ENCODE measurements at places on chromosomes 6 and 20.
A peak's percentile ranks its signal among the peaks of the same experiment; 100 is the strongest.

GRCh38 chr20:32906200-32906599 lies 47.5 kb downstream of the EFCAB8 start:
- DNase-seq = no peak

- no peak for DNase-seq
Observed at GRCh38 chr6:125393449-125393858, 91.7 kb upstream of the HDDC2 start.

- DNase-seq = no peak
Observed at GRCh38 chr6:33061987-33062386, 11.5 kb downstream of the HLA-DPA1 start.

- no peak for DNase-seq
Observed at GRCh38 chr6:150732765-150733539, 132.6 kb upstream of the MTHFD1L start.

DNA sequence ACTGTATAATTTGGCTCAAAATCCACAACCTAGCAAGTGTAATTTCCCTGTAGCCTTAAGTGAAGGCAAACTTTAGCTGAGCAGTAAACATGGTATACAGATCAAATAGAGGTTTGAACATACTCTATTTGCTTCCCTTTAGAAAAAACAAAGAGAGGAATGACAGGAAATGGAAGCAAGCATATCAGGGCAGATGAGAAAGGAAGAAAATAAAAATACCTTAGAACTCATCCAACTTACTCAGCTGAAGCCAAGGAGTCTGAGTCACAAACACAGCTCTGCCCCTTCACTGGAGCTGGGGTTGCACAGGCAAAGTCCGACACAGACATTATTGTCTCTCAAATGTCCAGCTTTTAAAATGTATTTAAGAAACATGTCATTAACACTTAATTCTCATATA lies 379.9 kb upstream of the IRAK1BP1 start:
- DNase-seq = no peak

DNA sequence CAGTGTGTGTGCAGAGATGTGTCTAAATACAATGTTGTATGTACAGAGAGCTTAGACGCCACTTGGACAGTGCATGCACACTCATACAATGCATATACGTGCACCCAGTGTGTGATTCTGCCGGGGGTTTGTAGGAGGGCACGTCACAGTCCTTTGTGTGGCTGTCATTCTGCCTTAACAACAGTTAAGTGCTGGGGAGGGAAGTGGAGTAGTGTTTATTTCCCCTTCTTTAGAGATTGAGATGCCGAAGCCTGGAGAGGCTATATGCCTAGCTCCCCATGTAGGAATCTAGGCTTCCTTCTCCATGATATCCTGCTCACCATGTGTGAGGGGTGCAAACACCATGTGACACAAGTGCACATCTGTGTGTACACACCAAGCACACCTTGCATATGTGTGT lies 38.2 kb downstream of the MDFI start:
- DNase-seq = no peak

- DNase-seq = no peak
Observed at GRCh38 chr20:24109537-24109936, 121.0 kb upstream of the GGTLC1 start.

GRCh38 chr6:13383328-13384163 lies 55.2 kb upstream of the TBC1D7 start:
- DNase-seq = no peak

DNA sequence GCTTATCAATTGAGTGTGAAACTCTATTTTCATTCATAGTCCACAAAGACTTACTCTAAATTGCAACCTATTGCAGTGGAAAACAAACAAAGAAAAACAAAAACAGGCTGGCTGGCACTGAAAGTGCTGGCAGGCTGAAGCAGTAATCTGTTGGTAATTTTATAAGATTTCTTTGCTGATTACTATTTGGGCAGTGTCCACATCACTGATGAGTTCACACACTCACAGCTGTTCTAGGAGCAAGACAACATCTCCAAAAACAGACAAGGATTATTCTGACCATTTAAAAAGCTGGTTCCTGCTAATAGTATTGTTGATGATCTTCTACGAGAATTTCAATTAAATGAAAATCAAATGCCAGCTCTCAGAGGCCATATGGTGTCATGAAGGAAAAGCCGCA lies 26.9 kb downstream of the MARCKS start:
- DNase-seq = no peak

GRCh38 chr6:43778131-43778855 lies 8.3 kb downstream of the VEGFA start:
- DNase-seq = no peak

- no peak for DNase-seq
Observed at GRCh38 chr6:156787569-156788492, 10.7 kb downstream of the ARID1B start.

GRCh38 chr6:142686507-142686887 lies 258.5 kb downstream of the HIVEP2 start:
- no peak for DNase-seq

GRCh38 chr20:16222859-16223411 lies 350.3 kb downstream of the KIF16B start:
- no peak for DNase-seq

GRCh38 chr6:11025921-11026635 lies 18.0 kb downstream of the ELOVL2 start:
- peak; percentile 26 for DNase-seq

GRCh38 chr6:113855500-113856374 lies 1.4 kb upstream of the MARCKS start:
- DNase-seq = peak; percentile 26

GRCh38 chr6:137861550-137862337 lies 5.3 kb upstream of the TNFAIP3 start:
- no peak for DNase-seq

GRCh38 chr20:37339208-37339607 lies 6.7 kb upstream of the SRC start:
- no peak for DNase-seq

DNA sequence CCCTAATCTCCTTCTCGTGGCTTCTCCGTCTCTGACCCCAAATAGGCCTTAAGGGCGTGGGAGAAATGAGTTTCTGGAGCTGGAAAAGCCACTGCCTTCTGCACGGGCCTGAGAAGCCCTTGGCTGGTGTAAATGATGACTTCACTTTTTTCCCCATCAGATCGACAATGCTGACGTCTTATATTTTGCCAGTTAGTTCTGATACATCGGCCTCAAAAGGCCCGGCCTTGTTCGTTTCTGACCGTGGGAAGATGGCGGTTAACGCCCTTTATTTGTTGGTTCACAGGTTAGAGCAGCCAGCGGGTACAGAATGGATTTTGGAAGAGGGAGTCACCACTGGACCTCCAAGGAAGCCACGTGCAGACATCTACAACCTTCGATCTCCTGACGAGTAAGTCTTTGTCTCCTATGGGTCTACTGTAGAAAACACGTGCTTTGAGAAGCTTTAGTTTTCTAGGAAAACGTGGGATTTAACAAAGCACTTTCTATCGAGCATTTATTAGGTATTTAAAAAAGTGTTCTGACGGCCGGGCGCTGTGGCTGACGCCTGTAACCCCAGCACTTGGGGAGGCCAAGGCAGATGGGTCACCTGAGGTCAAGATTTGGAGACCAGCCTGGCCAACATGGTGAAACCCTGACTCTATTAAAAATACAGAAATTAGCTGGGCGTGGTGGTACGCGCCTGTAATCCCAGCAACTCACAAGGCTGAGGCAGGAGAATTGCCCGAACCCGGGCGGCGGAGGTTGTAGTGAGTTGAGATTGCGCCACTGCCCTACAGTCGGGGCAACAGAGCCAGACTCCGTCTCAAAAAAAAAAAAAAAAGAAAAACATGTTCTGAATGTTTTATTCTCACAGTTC lies 1.2 kb upstream of the ZNFX1 start:
- no peak for DNase-seq

DNA sequence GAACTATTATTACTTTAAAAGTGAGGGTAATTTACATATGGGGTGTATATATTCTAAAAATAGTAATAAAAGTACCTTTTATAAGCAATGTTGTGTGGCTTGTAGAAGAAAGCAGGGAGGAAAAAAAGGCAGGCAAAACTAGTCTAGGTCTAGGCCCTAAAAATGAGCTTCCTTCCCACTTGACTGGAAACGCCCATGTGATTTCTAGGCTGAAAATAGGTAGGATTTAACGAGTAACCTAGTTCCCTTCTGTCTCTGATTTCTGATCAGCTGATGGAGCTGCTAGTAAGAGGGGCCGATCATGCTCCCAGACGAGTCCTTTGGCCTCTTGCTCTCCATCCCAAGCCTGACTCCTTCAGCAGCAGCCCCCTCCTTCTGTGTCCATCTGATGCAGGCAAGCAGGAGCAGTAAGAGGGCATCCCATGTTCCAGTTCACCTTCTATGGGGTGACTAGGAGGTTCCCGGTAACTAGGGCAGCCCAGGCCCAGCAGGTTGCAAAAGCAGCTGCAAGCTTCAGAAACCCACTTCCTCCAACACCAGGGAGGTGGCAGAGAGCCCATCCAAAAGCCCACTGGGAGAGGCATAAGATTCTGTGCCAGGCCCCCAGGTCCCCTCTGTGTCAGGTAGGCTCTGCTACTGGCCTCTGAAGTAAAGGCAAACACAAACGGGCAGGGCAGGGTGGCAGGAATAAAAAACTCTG lies 24.4 kb downstream of the TBC1D20 start:
- DNase-seq = no peak

DNA sequence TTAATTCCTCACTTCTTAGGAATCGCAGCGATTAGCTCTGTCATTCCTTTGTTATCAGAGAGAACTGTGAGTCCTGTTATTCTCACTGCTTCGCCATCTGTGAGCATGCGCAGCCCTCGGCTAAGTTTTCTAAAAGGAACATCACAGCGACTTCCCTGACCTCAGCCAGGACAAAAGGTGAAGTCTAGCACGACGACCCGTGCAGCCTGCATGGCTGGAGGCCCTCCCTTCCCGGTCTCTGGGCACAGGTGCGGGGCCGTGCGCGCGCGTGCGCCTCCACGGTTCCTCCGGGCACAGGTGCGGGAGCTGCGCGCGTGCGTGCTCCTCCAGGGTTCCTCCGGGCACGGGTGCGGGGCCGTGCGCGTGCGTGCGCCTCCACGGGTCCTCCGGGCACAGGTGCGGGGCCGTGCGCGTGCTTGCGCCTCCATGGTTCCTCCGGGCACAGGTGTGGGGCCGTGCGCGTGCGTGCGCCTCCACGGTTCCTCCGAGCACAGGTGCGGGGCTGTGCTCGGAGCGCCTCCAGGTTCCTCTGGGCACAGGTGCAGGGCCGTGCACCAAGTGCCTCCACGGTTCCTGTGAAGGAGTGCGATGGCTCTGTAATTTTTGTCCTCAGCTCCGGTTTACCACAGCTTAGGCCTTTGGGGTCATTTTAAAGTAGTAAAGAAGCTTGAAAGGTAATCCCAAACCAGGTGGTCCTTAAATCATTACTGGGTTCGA lies 212.3 kb downstream of the ERMARD start:
- DNase-seq = no peak

DNA sequence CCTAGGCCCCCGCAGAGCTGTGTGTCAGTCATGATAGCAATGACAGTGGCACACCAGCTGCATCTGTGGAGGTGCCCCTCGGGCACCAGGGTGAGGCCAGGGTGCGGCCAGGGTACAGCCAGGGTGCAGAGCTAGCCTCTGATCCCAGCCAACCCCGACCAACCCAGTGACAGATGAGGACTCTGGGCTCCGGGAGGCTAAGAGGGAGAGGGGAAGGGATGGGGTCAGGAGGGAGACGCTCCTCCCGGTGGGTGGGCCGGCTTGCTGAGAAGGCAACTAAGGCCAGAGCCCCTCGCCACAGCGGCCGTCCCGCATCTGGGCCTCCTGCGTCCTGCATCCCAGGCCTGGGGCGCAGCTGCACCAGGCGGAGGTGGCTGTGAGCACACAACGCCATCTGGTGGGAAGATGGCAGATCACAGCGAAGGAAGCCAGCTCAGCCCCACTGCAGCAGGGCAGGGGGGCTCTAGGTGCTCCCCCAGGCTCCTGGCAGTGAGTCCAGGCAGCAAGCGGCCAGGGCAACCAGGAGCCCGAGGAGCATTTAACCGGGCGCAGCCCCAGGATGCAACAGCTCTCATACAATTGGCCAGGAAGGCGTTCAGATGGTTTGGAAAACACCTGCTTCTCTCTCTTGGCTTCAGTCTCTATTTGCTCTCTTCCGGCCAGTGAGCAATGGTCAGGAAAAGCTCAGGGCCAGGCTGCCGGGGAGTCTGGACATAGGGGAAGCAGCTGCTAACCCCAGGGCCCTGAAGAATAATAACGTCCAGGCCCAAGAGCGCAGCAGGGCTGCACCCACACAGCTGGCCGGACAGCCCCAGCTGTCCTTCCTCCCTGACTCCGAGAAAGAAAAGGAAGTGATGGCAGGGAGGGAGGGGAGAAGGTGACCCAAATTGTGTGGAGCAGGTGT lies 169.4 kb downstream of the TAF4 start:
- DNase-seq = peak; percentile 74

DNA sequence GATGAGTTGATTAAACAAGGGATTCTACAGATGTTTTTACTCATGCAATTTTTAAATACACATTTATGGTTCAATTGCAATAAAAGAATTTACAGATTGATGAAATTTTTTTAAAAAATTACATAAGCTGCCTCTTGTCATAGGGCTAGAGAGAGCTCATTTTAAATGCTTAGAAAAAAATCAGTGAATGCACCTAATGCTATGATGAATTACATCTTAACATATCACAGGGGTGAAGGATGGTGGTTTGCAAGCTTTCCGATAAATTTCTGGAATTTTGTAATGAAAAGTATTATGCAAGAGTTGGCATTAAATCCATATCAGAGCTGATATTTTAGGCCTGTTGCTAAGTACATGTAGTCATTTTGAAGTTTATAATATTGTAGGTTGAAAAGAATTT lies 29.6 kb downstream of the DSE start:
- DNase-seq = no peak

DNA sequence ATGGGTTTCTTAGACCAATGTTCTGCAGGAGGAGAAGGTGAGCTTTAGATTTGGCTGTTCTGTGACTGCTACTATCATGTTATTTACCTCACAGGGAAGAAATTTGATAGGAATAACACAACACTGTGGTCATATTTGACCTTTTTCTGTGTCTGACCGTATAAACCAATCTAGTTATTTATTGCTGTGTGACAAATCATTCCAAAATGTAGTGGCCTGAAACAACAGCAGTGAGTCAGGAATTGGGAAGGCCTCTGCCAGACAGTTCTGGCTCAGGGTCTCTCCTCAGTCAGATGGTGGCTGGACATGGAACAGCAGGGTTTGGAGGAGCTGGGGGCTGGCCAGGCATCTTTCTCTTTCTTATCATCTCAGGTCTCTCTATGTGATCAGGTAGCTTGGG lies 33.0 kb downstream of the RIPOR2 start:
- no peak for DNase-seq

DNA sequence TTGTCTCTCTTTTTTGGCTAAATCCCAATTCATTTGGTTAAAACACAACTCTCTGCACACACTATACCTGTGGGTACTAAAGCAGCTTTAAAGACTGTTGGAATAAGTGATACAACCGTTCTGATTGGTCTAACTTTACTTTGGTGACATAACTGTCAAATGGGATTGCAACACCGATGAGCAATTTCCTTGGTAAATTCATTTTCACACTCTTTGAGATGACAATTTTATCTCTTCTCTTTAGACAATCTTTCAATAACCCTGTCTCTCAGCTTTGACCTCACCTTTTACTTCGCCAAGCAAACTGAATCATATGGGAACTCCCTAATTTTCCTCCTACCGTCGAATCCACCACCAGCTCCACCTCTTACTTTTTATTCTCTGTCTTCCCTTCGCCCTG lies 60.8 kb downstream of the ECT2L start:
- no peak for DNase-seq

- no peak for DNase-seq
Observed at GRCh38 chr20:15919118-15919517, 654.1 kb downstream of the KIF16B start.
